Fibroblast of villous mesenchyme (primary cell): ENCODE measurements at places on chromosomes 1 and 21. TPM values are rescaled to one million over a fixed set of nuclear protein-coding genes. Genes with fewer than 3 reads are reported as not detected.

DNA sequence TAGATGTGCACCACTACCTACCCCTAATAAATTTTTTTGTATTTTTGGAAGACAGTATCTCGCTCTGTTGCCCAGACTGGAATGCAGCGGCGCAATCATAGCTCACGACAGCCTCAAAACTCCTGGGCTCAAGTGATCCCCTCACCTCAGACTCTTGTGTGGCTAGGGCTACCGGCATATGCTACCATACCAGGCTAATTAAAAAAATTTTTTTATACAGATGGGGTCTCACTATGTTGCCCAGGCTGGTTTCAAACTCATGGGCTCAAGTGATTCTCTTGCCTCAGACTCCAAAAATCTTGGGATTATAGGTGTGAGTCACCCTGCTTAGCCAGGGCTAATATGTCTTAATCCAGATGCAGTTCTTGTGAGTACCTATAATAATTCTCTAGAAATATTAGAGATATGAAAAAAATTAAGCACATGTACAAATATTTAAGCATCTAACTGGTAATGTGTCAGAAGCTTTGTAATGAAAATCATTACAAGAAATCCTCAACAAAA is 9.5 kb downstream of the SORT1 start:
- DNase-seq: no peak

The BSND gene
- total RNA-seq: not detected in 2 replicates

- no peak for DNase-seq
Measured at GRCh38 chr1:73801912-73802429, 396.0 kb downstream of the LRRIQ3 start.

The NIBAN1 gene
- 17.7 and 58.9 TPM in 2 replicates for total RNA-seq

The DCDC2B gene
- total RNA-seq: not detected in 2 replicates

- DNase-seq: no peak
Measured at GRCh38 chr21:33824156-33824941, 91.3 kb downstream of the ATP5PO start.

- DNase-seq: no peak
Measured at GRCh38 chr21:14358775-14359174, 24.2 kb downstream of the HSPA13 start.

The LIN28A gene
- not detected in 2 replicates for total RNA-seq

- no peak for DNase-seq
Measured at GRCh38 chr1:173596097-173596825, 6.6 kb downstream of the SLC9C2 start.

DNA sequence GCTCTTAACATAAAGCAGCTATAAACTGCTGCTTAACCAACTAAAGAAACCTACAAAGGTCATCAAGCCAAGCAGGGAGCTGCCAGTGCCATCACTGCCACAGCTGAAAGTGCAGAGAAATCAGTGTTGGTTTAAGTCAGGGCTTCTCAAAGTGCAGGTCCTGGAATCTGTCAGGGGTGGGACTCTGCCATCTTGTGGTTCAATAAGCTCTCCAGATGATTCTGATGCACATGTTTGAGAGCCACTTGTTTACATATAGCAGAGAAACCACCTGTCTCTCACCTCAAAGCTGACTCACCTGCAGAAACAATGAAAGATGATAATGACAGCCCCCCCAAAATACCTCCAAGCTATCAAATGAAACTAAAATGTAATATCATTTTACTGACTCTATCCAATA is 49.3 kb downstream of the SH3GLB1 start:
- DNase-seq: no peak

The CD247 gene
- not detected in 2 replicates for total RNA-seq

DNA sequence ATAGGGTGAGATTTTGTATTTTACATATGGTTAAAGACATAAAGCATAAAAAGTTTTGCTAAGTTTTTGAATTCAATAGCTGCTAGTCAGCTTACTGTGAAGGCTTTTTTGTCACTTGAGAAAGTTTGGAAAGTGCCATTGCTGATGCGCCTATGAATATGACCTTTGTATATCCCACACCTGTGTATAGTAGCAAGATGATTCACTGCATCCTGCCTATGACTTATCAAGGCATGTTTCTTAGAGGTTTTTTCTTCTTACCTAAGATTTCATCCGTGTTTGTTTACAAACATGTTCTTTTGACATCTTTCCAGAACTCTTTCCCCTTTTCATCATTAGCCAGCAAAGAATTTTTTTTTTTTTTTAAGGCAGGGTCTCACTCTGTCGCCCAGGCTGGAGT is 51.5 kb downstream of the PRKAA2 start:
- DNase-seq: no peak

DNA sequence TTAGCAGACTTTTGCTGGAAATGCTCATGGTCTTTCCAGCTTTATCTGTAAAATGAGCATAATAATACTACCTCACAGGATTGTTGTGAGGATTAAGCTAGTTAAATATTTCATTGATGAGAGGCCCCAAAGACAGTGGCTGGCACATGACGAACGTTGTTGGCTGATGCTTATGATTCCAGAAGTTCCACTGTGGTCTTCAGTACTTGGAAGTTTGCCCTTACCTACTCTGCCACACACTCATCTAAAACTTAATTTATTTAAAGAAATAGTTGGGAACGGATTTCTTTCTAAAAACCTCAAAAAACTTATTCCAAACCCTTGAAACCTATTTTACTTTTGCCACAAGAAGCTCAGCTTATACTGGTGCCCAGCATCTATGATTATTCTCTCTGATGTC is 170.7 kb downstream of the DHRS3 start:
- peak; percentile 46 for DNase-seq

DNA sequence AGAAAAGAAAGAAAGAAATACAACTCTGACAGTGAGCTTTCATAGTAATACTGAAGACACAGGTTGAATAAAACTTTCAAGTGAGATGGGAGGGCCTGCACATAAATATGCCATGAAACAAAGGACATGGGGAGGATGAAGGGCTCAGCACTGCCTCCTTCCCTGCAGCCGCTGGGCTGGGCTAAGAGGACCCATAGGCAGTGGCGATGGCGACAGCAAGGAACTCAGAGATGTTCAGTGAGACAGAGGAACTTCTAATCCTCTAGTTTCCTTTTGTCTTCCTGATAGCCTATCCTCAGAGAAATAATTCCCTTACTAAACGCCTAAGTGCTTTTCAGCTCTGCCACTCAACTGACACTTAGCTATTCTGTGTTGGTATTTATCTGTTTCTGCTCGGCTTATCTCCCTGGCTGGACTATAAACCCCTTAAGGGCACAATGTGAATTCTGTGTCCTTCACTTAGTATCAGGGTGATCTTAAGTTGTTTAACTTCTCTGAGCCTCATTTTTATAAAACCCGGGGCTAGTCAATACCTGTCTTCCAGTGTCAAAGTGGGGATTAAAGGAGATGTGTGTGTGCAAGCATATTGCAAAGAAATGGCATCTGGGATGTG is 24.4 kb upstream of the IER5 start:
- DNase-seq: no peak

DNA sequence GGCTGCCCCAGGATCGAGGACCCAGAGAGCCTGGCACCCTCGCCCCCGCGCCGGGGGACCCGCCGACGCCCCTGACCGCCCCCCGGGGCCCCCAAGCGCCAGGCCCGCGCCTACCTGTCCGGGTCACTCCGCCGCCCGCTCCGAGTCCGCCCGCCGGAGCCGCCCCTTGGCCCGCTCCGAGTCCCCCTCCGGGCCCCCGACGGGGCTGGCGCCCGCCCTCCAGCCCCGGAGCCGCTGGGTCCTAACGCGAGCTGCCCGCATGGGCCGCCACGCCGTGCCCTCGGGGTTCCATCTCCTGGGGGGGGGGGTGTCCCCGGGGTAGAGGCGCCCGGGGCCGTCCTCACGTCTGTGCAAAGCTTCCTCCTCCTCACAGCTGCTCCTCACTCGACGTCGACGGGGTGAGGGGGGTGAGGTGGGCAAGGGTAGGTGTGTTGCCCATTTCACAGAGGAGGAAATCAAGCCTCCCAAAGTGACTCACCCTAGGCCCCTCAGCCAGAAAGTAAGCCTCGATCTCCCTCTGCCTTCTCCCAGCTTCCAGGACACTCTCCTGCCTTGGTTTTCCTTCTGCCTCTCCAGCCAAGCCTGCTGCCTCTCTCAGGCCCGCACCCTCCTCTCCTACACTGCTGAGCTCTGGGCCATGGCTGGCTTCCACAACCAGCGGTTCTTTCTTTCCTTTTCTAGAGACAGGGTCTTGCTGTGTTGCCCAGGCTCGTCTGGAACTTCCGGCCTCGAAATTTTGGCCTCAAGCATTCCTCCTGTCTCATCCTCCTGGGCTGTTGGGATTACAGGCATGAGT is at the start of gene MFAP2:
Gene MFAP2 (minus strand): TSS at position 148 of the 796 bp plus-strand sequence. CDS start 2,347 bp downstream, outside the sequence.
- DNase-seq: no peak

- DNase-seq: no peak
Measured at GRCh38 chr1:52663716-52664115, 30.7 kb downstream of the SHISAL2A start.

The CNIH3 gene
- 3.9 and 11.3 TPM in 2 replicates for total RNA-seq

GRCh38 chr1:206662396-206663092 is 22.2 kb upstream of the MAPKAPK2 start:
- DNase-seq: no peak

DNA sequence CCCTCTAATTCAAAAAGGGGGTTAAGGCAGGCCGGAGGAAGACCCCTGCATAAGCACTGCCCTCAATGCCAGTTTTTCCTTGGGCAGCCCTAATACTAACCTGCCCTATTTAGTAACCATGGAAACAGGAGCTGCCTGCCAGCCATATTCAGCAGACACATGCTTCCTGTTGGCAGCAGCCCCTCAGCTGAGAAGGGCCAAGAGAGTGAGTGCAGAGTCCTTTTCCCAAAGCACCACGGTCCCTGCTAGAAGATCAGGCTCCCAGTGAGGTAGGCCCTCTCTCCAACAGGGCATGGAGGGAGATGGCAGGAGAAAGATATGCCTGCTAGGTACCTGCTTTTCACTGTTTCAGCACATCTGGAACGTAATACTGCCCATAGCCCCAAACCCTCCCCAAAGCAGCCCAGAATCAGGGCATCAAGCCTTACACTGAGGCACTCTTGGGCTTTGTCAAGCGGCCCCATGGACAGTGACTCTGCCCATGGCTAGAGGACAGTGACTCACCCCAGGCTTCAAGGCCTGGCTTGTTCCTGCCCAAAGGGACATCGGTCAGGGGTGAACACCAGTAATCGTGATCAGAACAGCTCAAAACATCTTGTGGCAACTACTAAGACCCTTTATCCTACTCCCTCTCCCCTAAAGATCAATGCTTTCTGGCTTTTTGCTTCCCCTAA is 64.5 kb downstream of the BCAR3 start:
- DNase-seq: no peak

GRCh38 chr1:87279966-87280535 is 48.6 kb upstream of the LMO4 start:
- peak; percentile 15 for DNase-seq

The SAMD13 gene
- under 0.01 and 0.64 TPM in 2 replicates for total RNA-seq

The FPGT gene
- total RNA-seq: 8.1 and 18.1 TPM in 2 replicates

DNA sequence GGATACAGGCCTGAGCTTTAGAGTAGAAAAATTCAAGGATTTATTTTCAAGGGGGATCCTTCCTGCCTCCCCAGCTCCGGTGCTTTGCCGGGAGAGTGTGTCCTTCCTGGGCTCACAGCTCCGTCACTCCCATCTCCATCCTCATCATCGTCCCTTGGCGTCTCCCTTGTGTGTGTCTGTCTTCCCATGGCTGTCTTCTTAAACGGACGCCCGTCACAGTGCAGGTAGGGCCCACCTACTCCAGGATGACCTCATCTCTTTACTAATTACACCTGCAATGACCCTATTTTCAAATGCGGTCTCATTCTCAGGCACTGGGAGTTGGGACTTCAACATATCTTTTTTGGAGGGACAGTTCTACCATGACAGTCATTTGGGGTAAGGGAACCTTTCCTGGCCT is 320.3 kb upstream of the C1orf174 start:
- DNase-seq: no peak

The ELAPOR1 gene
- total RNA-seq: 0.43 and 0.64 TPM in 2 replicates

- DNase-seq: peak; percentile 41
Measured at GRCh38 chr1:169003864-169004516, 102.5 kb upstream of the ATP1B1 start.

DNA sequence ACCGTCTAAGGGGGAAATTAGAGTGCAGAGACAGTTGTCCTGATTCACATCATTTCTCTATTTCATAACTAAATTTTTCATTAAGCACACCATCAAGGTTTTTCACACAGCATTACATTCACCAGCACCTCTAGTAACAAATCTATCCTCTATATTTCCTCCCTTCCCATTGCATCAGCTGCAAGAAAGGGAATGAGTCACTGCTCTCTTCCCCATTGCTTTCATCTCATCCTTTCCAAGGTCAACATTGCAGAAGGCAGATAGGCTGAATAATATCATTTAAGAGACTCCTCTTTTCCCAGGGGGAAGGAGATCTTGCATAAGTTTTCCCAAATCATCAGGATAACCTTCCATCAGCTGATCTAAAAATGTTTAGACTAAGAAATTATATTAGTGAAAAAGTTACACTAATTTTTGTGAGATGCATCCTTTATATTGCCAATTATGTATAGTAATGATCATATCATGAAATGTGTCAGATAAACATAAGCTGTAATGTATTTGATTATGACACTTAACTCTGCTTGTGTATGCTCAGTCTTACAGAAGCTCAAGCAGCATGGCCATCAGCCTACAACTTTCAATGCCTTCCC is 4.3 kb downstream of the INTS7 start:
- DNase-seq: peak; percentile 82

The AVPR1B gene
- total RNA-seq: not detected in 2 replicates

- DNase-seq: no peak
Measured at GRCh38 chr21:14826630-14827029, 238.2 kb downstream of the NRIP1 start.

The TDRD5 gene
- not detected in 2 replicates for total RNA-seq

The TMEM222 gene
- total RNA-seq: 17.3 and 23.5 TPM in 2 replicates

DNA sequence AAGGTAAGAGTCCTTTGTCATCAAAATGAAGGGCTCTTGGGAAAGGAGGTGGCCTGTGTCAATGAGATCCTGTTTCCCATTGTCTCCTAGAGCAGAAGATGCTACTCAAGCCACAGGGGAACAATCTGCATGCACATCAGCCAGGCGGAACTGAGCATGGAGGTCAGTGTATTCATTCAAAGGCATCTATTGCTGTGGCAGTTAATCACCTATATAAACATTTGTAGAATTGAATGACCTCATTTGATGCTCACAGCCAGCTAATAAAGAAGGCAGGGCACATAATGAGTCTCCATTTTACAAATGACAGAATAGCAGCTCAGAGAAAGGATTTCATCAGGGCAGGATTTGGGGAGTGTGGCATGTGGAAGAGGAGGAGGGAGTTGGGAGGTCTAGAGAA is 5.7 kb upstream of the FYB2 start:
- no peak for DNase-seq

- no peak for DNase-seq
Measured at GRCh38 chr1:44353604-44354003, 1.5 kb downstream of the ERI3 start.

The CHIA gene
- not detected in 2 replicates for total RNA-seq

The IL12RB2 gene
- total RNA-seq: under 0.01 TPM in 1 of 2 replicates, not detected in the other

The TBX19 gene
- total RNA-seq: 0.64 and 0.86 TPM in 2 replicates

The MLLT11 gene
- total RNA-seq: 8.1 and 9.1 TPM in 2 replicates

The ACBD6 gene
- 44.5 and 66.0 TPM in 2 replicates for total RNA-seq
